ENCODE measurements at places on chromosomes 7 and 10.

- no peak for DNase-seq
Measured at GRCh38 chr10:3660753-3661152, 124.3 kb downstream of the KLF6 start.

- no peak for DNase-seq
Measured at GRCh38 chr7:8391353-8392062, 41.9 kb upstream of the NXPH1 start.

DNA sequence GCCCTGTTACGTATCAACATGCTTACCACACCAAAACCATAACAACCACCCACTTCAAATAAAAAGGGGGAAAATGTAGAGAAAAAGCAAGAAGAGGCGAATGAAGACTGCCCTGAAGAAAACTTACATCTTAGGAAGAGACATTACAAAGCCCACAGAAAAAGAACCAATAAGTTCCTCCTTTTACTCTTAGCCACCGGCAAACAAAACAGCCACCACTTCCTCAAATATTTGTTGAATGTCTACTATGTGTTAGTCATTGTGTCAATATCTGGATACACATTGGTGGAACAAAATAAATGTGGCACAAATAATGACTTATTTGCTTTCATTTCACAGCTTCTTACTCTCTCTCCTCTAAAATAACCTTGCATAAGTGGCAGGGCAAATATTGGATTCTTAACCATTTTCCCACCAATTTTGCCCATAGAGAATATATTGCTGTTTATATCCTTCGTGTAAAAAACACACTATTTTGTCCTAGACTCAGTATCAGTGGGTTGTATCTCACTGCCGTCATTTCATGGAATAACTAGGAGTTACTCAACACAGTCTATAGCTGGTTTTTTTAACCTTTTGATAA lies 106.8 kb downstream of the ANK3 start:
- no peak for DNase-seq

DNA sequence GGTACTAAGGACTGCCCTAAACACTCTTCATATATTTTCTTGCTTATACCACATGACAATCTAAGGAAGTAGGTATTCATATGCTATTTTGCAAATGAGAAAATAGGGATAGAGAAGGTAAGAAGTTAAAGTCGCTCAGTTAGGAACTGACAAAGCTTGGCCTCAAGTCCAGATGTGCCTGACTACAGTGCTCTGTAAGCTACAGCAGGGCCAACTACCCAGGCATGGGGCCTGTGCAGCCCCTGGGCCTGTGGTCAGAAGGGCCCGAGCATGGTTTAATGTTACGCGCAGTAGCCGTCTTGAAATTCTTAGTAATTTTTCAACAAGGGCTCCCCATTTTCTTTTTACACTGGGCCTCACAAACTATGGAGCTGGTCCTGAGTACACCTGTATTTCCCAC lies 146.2 kb downstream of the GLI3 start:
- no peak for DNase-seq

DNA sequence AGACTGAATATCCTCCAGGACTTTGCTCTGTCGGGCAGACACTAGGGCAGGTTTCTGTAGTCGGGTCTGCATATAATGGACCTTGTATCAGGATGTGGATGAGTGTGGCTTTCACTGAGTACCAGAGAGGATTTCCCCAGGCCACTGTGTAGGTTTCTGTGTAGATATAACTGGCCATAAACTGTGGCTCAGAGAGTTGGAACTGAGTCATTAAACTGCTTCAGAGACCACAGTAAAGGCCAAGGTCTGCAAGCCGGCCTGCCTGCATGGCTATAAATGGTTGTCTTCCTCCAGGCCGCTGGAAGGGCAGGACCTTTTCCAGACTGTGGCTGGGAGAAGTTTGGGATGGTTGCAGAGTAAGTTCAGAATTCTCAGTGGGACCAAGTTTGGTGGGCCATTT lies 16.9 kb downstream of the ZNF92 start:
- DNase-seq, result no peak

GRCh38 chr7:154686305-154686704 lies 316.6 kb downstream of the PAXIP1 start:
- no peak for DNase-seq

DNA sequence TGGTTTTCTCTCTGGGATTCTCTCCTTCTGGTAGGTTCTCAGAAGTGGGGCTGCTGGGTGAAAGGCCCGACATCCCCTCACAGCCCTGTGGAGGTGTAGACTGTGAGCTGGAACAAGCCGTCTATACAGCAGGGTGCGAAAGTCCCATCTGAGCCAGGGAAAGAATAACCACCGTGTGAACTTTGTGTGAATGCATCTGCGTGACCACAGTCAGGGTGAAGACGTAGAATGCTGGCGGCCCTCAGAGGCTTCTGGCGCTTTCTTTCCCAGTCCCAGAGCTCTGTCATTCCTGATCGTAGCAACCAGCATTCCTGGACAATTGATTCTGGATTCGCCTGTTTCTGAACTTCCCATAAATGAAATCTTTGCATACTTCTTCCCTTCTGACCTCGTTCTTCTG lies 30.0 kb downstream of the ELFN1 start:
- no peak for DNase-seq

DNA sequence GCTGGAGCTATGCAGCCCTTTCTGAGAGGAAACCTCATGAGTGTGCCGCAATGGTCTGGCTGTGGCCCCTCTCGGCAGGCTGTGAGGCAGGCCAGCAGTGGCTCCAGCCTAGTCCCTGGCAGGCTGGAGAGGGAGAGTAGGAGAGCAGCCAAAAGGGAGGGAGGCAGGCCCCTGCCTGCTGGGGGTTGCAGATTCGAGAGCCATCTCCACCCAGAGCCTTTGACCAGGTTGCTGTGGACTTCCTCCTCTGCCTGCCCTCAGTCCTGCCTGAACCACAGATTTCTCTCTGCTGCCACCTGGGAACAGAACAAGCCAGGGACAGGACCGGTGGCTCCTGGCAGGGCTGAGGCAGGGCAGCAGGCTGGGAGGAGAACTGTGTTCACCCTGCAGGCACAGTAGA lies 13.9 kb downstream of the PAX2 start:
- no peak for DNase-seq

DNA sequence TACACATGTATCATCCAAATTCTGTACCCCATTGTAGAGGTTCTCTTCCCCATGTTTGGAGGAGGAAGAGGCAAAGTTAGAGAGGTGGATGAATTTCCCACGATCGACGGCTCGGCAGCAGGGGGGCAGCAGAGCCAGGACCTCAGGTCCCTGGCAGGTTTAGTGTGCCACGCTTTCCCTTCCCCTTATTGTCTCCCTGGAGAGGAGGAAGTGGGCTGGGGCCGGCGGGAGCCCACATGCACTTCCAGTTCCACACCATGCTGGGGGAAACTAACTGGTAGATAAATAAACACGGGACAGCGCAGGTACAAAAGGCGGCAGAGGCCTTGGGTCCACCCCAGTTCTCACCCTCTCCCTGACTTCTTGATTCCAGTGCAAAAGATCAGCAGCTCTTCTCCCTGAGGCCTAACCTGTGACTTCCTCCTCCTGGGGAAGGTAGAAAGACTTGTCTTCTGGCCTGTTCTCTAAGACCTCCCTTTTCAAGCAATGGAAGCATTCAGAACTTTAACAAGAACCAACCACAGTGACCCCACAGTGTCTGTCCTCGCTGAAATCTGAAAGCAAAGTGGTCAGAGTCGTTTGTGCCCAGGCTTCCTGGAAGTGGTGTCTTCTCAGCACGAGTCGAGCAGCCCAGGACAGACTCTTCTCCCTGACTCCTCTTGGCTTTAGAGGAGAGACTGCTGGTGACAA lies 30.5 kb upstream of the SRGN start:
- no peak for DNase-seq

DNA sequence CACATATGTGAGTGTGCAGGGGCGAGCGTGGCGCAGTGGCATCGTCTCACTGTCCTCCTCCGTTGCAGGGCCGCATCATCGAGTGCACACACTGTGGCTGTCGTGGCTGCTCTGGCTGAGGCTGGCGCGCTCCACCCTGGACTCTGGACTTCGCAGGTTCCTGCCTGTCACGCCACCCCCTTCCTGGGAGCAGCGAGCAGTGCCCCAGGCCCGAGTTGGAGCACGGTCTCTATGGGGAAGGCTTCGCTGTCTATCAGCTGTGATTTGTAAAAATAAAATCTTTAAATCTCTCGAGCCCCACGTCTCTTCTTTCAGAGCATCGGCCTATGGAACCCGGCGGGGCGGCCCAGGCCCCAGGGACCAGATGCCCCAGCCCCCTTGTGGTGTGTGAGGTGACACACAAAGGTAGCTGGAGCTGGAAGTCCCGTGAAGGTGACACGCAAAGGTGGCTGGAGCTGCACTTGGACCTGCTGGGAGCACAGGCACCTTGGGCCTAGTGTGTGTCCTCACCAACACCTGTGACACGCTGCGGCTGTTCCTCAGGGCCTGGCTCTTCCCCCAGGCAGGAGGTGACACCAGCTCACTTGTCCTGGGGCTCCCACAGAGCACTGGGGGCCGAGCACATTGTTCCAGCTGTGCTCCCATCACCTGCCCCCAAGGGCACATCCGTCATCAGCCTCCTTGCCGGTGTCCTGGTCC lies 10.7 kb downstream of the BUD31 start:
- no peak for DNase-seq

DNA sequence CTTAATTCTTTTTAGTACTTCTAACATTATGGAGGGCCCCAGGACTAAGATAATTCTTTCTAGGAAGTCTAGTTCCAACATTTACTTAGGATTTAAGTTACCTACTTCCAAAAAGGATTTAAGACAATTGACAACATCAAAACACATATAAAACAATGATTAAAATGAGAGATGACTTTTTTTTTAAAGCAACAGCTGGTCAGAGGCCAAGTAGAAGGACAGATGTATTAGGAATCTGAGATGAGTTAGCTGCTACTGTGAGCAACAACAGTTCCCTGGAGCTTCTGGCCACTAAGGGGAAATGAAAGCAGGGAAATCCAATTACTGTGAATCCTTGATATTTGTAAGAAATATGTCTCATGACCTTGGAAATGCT lies 222.3 kb downstream of the PHTF2 start:
- no peak for DNase-seq

DNA sequence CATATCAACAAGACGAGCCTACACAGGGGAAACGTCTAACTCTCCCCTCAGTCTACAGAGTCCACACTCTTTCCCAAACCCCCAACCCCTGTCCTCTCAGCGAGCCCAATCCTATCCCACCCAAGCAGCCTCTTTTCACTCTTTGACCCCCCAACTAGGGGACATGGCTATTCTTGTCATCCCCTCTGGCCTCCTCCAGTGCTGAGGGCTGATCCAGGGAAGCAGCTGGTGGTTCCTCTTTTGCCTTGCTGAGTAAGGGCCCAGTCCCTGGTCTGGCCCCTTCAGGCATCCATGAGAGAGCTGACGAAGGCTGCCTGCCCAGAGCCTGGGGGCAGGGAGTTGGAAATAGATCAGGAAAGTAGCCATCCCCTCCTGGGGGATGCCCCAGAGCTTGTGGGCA lies 6.4 kb downstream of the NOBOX start:
- no peak for DNase-seq

GRCh38 chr7:44633254-44634186 lies 27.1 kb downstream of the OGDH start:
- DNase-seq, result no peak

- DNase-seq, result no peak
Measured at GRCh38 chr10:556971-557637, 132.4 kb downstream of the DIP2C start.

- DNase-seq, result no peak
Measured at GRCh38 chr7:138935465-138936011, 45.7 kb downstream of the KIAA1549 start.

DNA sequence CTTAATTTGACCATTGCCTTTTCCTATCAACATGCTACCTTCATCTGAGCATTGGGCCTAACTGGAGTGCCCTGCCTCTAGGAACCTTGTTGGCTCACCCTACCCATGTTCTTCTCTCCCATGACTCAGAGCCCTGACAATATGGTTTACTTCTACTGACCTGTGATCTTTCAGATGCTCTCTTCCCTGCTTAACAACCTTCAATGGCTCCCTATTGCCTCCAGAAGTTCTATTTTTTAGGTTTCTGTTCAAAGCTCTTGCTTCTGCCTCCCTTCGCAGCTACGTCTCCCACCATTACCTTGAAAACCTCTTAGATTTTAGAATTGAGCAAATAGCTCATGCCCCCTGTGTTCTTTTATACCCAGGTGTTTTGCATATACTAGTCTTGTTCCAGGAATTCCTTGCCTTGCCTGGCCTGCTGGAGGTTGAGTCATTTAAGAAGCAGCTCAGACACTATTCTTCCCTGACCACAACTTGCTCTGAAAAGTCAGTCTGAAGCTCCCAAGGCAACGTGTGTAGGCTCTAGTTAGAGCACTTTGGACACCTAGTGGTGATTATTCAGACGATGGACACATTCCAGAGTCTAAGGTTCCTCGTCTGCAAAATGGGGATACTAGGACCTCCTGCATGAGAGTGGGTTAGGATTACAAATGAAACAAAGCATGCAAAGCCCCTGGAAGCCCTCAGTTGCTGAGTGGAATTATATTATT lies 64.4 kb upstream of the EMX2 start:
- no peak for DNase-seq

GRCh38 chr10:132810807-132811700 lies 25.1 kb upstream of the NKX6-2 start:
- DNase-seq, result no peak

- DNase-seq, result no peak
Measured at GRCh38 chr7:157523766-157524421, 187.1 kb downstream of the DNAJB6 start.

- no peak for DNase-seq
Measured at GRCh38 chr10:34791947-34792346, 23.1 kb downstream of the PARD3 start.

DNA sequence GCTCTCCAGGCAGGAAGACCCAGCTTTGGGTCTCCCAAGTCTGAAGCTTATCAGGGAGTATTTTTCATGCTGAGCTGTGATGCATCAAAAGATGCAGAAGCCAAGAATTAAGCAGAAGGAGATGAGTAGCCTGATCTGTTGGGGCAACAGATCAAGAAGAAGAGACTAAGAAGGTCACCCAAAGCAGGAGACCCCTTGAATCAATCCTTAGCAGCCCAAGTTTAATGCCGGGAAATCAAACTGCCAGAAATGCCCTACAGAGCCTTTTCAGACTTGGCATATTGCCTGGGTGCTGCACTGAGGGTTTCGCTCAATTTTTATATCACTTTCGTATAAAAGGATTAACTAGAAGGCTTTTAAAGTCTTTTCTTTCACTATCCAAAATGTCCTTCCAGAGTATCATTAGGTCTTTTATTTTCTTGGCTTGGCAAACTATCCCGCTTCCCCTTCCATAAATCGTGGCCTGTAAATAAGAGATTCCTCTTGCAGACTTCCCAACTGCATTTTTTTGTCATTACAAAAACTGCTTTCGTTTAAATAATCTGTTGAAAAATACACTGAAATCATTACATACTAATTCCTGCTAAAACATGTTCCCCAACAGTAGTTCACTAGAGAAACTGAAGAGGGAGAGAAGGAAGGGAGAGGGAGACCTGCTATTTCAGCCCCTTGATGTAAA lies 49.0 kb upstream of the STK17A start:
- no peak for DNase-seq

GRCh38 chr7:66609176-66609575 lies 19.5 kb upstream of the KCTD7 start:
- DNase-seq, result no peak

- no peak for DNase-seq
Measured at GRCh38 chr7:22783421-22783820, 39.2 kb downstream of the TOMM7 start.
